ENCODE measurements at places on chromosomes 12 and 14.

- DNase-seq = no peak
Observed at GRCh38 chr12:58504143-58504938, 416.0 kb downstream of the LRIG3 start.

DNA sequence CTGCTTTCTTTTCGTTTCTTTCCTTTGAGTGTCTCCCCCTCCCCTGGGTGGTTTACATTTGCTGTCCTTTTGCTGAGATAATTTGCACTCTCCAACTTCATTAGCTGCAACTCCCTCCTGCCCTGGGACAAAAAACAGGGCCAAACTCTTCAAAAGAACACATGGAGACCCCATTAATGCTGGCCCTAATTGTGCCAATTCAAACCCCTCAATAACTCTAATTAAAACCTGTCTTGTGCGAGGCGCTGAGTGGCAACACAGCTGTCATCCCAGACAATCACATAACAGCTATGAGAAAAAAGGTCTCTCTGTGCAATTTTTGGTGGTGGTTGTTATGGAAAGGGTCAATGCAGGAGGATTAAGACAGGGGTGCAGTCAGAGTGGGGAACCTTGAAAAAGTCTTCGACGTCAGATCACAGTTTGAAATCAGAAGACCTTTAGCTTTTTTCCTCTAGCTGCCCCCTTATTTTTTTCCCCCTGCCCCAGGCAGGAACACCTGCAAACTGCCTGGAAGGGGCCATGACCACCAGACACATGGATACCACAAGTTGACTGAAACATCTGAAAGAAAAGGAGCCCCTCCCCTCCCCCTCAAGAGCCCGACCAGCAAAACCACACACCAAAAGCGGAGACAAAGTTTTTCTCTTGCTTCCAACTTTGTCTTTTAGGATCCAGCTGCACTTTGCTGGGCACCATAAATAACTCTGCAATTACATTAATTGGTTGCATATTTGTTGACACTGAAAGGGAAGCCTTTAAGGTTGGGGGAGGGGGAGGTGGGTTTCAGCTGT, 26.5 kb upstream of the SMOC1 start:
- DNase-seq = no peak

DNA sequence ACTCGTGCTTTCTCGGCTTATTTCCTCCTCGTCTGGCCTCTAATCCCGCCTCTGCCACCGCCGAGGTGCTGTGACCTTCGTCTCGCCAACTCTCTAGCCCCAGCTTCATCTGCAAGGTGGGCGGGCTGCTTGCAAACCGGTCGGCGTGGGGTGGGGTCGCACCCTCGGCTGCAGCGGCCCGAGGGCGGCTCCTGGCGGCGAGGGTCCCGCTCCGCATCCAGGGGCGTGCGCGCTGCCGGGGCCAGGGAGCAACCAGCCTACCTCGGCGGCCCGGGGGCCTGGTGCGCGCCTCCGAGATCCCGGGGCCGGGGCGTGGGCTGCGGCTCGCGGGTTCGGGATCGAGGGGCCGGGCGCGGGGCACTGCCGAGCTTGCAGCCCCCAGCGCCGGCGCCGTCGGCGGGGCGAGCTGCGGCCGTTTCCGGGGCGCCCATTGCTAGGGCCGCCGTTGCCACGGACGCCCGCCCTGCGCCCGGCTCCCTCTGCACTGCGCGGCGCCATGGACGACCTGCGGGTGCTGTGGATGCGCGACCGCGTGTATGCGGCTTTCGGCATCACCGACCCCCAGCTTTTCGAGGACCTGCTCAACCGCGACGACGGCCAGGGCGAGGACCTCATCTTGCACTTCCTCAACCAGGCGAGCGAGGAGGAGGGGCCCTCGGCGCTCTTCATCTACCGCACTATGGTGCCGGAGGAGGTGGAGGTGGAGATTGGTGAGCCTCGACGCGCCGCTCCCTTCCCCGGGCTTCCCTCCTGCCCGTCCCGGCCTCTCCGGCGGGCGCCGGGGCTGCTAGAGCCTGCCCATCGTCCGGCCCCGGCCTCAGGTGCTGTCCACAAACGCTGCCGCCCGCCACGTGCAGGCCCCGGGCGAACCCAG, at the start of gene DNAH10:
DNAH10 (plus strand) TSS at position 461 of the 874 bp plus-strand sequence; CDS start at position 497, 36 bp downstream.
- DNase-seq = peak; percentile 60

GRCh38 chr12:129005416-129005815, 152.1 kb downstream of the GLT1D1 start:
- DNase-seq = no peak

DNA sequence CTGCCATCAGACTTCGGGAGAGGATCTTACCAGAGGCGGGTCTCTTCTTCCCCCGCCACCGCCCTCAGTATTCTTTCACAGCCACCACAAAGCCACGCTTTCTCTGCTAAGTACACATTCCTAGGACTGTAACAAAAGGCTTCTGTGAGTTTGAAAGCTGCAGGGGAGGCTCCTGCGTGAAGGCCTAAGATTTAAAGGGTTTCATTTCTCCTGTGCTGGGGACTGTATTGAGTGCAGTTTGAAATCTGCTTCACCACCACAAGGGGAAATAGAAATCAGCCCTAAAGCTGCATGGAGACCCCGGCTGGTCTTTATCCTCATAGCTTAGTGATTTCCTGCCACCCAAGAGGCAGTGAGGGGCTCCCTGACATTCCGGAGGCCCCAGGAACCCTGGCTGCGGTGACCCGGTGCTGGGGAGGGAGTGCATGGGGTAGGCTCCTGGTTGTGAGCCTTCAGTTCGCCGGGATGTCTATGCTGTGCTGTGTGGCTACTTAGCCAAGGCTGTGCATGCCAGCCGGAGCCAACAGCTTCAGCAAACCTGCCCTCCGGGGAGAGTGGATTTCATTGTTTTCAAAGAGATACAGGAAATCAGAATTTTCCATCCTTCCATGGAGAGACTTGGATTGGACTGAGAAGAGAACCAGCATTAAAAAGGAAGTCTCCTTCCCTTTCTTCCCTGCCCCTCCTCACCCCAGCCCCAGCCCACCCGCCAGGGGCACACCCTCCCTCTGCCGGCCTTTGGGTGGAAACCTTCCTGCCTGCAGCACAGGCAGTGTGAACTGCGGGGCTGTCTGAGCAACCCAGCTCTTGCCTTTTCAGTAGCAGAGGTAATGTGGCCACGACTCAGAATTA, 163.3 kb downstream of the ETV6 start:
- peak; percentile 25 for DNase-seq

GRCh38 chr12:71474791-71475190, 35.2 kb downstream of the LGR5 start:
- DNase-seq = no peak

DNA sequence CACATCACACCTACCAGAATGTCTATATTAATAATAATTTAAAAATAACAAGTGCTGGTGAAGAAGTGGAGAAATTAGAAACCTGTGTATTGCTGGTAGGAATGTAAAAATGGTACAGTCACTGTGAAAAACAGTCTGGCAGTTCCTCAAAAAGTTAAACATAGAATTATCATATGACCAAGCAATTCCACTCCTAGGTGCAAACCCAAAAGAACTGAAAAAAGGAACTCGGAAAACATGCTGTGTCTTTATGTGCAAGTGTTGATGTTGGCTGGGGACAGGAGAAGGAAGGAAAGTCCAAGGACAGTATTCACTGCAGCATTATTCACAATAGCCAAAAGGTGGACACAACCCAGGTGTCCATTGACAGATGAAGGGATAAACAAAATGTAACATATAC, 146.5 kb downstream of the TTC7B start:
- no peak for DNase-seq

- no peak for DNase-seq
Observed at GRCh38 chr12:58745348-58746125, 174.8 kb downstream of the LRIG3 start.

- no peak for DNase-seq
Observed at GRCh38 chr12:113528606-113529293, 57.1 kb upstream of the LHX5 start.

DNA sequence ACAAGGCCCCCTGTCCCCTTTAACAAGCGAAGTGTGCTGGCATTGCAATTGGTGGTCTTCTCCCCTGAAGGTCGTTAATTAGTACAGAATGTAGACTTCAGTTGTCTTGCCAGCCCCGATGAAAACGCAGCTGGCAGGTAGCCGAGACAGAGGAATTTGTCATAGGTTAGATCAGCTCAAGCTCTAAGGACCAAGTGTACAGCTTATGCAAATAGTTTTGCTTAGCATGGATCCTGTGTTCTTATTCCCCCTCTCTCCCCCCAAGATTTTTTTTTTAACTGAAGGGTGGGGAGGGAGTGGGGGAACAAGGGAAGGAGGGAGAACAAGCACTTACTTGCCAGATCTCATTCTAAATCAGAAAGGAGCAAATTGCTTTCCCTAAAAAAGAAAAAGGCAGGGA, 58.6 kb upstream of the PARP11 start:
- no peak for DNase-seq

DNA sequence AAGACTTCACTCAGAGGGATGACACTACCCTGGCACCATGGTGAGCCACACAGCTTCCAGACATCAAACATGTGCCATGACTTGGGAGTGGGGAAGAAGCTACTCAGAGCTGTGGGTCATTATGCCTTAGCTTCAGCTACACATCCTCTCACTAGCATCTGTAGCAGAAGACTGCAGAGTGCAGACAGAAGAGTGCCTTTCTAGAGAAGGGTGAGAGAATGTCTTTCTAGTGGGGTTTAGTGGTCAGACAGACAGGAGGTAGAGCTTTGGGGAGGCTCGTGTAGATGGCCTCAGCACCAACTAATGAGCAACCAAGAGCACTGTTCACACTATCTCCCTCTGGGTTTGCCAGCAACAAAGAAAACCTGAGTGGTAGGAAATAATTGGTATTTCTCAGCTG, 4.9 kb upstream of the B4GALNT3 start:
- DNase-seq = no peak

- DNase-seq = no peak
Observed at GRCh38 chr14:97584528-97584927, 787.3 kb downstream of the VRK1 start.

GRCh38 chr12:104809706-104810385, 148.2 kb downstream of the SLC41A2 start:
- DNase-seq = no peak

DNA sequence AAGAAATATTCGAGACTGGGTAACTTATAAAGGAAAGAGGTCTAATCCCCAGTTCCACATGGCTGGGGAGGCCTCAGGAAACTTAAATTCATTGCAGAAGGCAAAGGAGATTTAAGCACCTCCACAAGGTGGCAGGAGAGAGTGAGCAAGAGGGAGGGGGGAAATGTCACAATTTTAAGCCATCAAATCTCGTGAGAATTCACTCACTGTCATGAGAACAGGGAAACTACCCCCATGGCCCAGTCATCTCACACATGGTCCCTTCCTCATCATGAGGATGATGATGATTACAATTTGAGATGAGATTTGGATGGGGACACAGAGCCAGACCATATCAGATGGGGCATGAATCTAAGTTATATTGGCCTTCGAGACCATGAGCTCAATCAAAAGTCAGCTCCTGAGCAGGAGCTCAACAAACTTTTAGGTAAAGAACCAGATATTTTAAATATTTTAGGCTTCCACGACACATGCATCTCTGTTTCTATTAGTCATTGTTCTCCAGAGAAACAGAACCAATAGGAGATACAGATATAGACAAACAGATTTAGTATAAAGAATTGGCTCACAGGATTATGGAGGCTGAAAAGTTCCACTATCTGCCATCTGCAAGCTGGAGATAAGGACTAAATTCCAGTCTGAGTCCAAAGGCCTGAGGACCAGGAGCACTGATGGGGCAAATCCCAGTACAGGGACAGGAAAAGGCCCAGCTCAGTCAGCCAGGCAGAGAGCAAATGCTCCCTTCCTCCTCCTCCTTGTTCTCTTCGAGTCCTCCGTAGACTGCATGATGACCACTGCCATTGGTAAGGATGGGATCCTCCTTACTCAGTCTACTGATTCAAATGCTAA, 24.9 kb downstream of the DGLUCY start:
- DNase-seq = peak; percentile 34

DNA sequence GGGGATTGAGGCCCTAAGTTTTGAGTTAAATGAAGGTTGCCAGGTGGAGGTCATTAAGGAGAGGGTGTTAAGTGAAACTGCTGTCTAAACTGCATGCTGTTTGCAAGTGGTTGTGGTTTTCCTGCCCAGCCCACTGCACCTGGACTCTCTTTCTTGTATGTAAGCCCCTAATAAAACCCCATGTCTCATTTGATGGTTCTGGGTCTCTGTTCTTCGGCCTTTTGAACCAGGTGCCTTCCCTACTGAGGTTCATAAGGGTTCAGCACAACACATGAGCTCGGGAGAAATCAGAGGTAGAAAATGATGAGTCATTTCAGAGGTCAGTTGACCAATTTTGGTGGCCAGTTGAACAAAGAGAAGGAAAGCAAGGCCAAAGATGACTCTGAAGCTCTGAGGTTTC, 382.5 kb downstream of the RPS29 start:
- DNase-seq = no peak

GRCh38 chr14:65933400-65934069, 521.0 kb downstream of the FUT8 start:
- DNase-seq = no peak

GRCh38 chr14:68327231-68327630, 465.6 kb downstream of the ZFP36L1 start:
- no peak for DNase-seq

GRCh38 chr12:92356425-92356824, 210.8 kb upstream of the BTG1 start:
- DNase-seq = no peak

- no peak for DNase-seq
Observed at GRCh38 chr14:103492156-103492925, 30.3 kb downstream of the CKB start.

GRCh38 chr14:60164404-60164711, 840 bp downstream of the DHRS7 start:
- DNase-seq = no peak

- DNase-seq = no peak
Observed at GRCh38 chr12:66063916-66064315, 66.6 kb downstream of the LLPH start.

DNA sequence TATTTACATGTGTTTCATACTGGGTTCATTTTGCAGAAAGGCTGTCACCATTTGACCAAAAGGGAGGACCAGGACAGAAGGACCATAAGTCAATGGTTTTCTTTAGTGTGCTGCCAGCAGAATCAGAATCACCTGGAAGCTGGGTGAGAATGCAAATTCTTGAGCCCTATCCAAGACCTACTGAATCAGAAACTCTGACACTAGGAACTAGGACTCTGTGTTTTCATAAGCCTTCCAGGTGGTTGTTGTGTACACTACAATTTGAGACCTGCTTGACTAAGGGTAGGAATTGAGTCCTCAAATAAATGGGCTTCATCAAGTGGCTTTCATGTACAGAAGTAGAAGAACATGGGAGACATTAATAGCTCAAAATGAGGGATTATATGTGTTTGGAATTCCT, 32.2 kb downstream of the PDE6H start:
- no peak for DNase-seq

- DNase-seq = no peak
Observed at GRCh38 chr12:108837680-108838079, 19.7 kb downstream of the SSH1 start.

DNA sequence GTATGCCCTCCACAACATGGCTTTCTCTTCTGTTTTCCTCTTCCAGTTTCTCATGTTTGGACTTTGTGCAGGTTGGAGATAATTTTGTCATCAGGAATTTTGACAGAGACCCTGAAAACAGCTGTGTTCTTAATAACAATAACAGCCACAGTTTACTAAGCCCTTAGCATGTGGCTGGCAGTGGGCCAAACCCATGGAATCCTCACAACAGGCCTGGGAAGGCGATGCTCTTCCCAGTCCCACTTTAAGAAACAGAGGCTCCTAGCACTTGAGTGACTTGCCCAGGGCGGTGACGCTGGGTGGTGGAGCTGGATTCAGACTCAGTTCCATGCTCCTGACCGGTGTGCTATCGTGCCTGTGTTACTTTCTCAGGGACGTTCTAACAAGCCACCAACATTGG, 20.1 kb upstream of the PLEKHG3 start:
- DNase-seq = no peak

GRCh38 chr12:107485731-107486130, 199.9 kb upstream of the PWP1 start:
- no peak for DNase-seq

All from memory B cell (primary cell).